Fibroblast of the aortic adventitia (primary cell): ENCODE measurements at places on chromosomes 5 and 9.
A peak's percentile ranks its signal among the peaks of the same experiment; 100 is the strongest.

- no peak for DNase-seq
Measured at GRCh38 chr9:120161776-120162175, 418.2 kb downstream of the CDK5RAP2 start.

- no peak for DNase-seq
Measured at GRCh38 chr9:131447148-131447547, 53.3 kb downstream of the PRRC2B start.

- peak; percentile 41 for DNase-seq
Measured at GRCh38 chr9:134442486-134443173, 116.4 kb downstream of the RXRA start.

- no peak for DNase-seq
Measured at GRCh38 chr5:181052672-181053487, 12.8 kb downstream of the BTNL9 start.
